A673 (cell line): ENCODE measurements at places on chromosomes 5 and 9. TPM values are rescaled to one million over a fixed set of nuclear protein-coding genes. Genes with fewer than 3 reads are reported as not detected.

SMIM32 gene
- not detected in 2 replicates for total RNA-seq

SPINK5 gene
- not detected in 2 replicates for total RNA-seq

ANKRD31 gene
- 0.04 and 0.15 TPM in 2 replicates for total RNA-seq

DNAH5 gene
- total RNA-seq: 0.11 TPM in 1 of 2 replicates, not detected in the other

RAB3C gene
- 0.07 and 0.64 TPM in 2 replicates for total RNA-seq

CDKN2B gene
- not detected in 2 replicates for total RNA-seq

CBY3 gene
- total RNA-seq: not detected in 2 replicates

BRINP1 gene
- not detected in 2 replicates for total RNA-seq

RASGEF1C gene
- not detected in 2 replicates for total RNA-seq

GZMA gene
- not detected in 2 replicates for total RNA-seq

OTULINL gene
- total RNA-seq: 0.13 and 0.59 TPM in 2 replicates

FCN2 gene
- not detected in 2 replicates for total RNA-seq
